ENCODE measurements at places on chromosomes 6 and 20. TPM values are rescaled to one million over a fixed set of nuclear protein-coding genes. Genes with fewer than 3 reads are reported as not detected.
A peak's percentile ranks its signal among the peaks of the same experiment; 100 is the strongest.

The ORC3 gene
- polyA plus RNA-seq, result 40.3 TPM

DNA sequence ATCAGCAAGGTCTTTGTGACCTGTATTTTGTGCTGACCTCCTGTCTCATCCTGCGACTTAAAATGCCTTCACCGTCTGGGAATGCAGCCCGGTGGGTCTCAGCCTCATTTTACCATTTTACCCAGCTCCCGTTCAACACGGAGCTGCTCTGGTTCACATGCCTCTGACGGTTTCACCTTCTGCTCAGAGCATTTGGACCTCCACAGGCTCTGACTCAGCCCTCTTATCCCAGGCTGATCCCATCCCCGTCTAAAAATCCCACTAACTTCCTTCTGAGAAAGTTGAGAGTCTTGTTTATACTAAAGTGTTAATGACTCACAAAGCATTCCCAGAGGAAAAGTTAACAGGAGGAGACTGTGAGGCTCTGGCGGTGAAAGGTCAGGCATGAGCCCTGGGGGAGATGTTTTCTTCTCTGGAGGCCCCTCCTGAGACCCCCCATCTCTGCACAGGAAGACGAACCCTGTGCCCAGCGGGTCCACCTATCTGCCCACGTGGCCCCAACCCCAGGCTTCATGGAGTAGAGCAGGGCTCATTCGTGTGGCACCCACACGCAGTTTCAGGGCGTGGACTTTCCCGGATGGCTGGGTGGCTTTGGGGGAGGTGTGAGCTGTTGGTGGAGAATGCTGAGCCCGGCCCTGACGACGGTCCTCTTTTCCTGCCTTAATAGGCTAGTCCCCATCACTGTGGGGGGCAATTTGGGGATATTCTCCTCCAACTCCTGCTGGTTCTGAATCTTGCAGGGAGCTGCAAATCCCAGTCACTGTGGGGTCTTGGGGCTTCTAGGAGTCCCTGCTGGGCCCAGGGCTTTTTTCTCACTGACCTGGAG is 3.3 kb upstream of the BIRC7 start:
- DNase-seq, result no peak

DNA sequence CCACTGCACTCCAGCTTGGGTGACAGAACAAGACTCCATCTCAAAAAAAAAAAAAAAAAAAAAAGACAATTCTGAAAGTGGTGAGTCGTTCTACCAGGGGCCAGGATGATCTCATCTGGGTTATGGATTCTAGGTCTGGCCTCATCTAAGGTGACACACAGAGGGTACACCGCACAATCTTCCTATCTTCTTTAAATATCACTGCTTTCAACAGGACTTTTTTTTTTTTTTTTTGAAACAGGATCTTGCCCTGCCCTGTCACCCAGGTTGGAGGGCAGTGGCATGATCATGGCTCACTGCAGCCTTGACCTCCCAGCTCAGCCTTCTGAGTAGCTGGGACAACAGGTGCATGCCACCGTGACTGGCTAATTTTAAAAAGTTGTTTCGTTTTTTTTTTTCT is 67.7 kb downstream of the SLC16A10 start:
- DNase-seq, result no peak

- peak; percentile 13 for DNase-seq
Measured at GRCh38 chr6:30163090-30163917, at the start of gene TRIM15. TRIM15 (plus strand) TSS chr6:30163546; CDS start chr6:30163685, 139 bp downstream.

DNA sequence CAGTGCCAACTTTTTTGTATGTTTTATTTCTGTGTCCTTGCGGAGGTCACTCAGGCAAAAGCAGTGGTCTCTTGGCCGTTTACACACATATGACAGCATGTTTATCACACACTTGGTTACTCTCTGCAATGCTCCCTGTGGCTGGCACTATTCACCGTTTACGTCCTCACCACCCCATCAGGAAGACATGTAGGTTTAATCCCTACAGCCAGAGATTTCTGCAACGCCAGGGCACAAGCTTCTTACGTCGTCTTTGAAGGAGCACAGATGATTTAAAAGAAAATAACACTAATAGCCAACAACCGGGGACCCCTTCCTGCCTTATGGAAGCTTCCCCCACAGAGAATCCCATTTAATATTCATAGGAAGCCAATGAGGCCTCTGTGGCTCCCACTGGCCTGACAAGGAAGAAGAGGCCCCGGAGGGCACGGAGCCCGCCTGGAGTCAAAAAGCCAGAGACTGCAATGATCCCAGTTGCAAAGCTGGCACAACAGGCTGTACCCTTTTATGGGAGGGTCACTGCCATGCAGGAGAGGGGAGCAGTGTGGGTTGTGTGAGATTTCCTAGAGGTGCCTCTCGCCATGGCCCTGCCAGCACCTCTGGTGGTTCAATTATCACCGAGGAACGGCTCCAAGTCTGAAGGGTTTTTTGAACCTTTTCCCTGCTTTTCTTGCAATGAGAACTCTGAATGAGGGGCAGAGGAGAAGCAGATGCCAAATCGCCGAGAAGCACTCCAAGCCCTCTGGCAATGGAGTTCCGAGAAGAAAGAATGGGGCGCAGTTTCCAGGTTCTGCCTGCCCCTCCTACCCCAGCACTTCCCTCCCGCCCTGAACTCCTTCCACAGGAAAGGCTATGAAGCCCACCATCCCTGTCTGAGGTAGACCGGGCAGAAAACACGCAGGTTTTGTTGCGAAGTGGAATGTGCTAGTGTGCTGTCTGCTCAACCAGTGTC is 96.2 kb downstream of the THBS2 start:
- no peak for DNase-seq

GRCh38 chr20:47196091-47197081 is 160.1 kb downstream of the ZMYND8 start:
- peak; percentile 46 for DNase-seq

The PRR18 gene
- polyA plus RNA-seq, result not detected

GRCh38 chr20:40663991-40664880 is 24.8 kb downstream of the MAFB start:
- DNase-seq, result no peak

GRCh38 chr20:39800548-39800947 is 838.4 kb downstream of the DHX35 start:
- DNase-seq, result no peak
